ENCODE measurements at places on chromosomes 13 and 19.

GRCh38 chr19:35908010-35908441 is at the start of gene TYROBP:
TYROBP (minus strand) TSS chr19:35908295; CDS start chr19:35908228, 67 bp downstream.
- no peak for DNase-seq

DNA sequence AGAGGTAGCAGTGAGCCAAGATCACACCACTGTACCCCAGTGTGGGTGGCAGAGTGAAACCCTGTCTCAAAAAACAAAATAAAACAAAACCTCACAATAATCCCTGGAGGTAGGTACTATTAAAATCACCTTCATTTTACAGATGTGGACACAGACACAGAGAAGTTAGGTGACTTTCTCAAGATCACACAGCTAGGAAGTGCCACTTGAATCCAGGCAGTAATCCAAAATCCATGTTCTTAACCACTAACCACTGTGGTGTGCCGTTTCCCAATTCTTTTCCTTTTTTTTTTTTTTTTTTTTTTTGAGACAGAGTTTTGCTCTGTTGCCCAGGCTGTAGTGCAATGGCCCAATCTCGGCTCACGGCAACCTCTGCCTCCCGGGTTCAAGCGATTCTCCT is 9.0 kb downstream of the PPP1R14A start:
- no peak for DNase-seq

- DNase-seq, result no peak
These were observed 4.5 kb downstream of the DACH1 start for GRCh38 chr13:71862459-71862943.

- DNase-seq, result no peak
These were observed 47.7 kb downstream of the ZMYM2 start for GRCh38 chr13:20006206-20006605.

GRCh38 chr19:13984875-13985741 is 21.0 kb downstream of the RFX1 start:
- peak; percentile 56 for DNase-seq

- DNase-seq, result no peak
These were observed 37.4 kb downstream of the ERICH4 start for GRCh38 chr19:41480336-41480735.

DNA sequence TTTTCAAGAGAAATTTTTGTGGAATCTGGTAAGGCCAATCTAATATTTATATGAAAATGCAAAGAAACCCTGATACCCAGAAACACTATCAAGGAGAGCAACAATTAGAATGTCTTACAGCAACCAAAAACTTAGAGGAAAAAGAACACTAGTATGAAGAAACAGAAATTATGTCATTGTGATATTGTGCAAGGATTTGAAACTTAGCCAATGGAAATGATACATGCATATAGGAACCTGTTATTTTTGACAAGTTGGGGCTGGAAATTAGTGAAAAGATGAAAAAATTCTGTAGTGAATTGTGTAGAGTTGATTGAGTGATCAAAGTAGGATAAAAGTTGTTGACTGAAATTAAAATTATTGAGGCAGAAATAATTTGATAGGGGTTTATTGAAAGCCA is 792.6 kb upstream of the SLITRK6 start:
- no peak for DNase-seq

- DNase-seq, result no peak
These were observed at the start of gene FXYD1 for GRCh38 chr19:35138305-35138892. FXYD1 (plus strand) TSS chr19:35138824; CDS start chr19:35140080, 1,256 bp downstream.

GRCh38 chr19:54458648-54459281 is 4.8 kb downstream of the LENG9 start:
- no peak for DNase-seq

GRCh38 chr13:80145171-80145690 is 195.7 kb downstream of the SPRY2 start:
- no peak for DNase-seq

GRCh38 chr13:57899096-57899495 is 267.6 kb downstream of the PCDH17 start:
- DNase-seq, result no peak

DNA sequence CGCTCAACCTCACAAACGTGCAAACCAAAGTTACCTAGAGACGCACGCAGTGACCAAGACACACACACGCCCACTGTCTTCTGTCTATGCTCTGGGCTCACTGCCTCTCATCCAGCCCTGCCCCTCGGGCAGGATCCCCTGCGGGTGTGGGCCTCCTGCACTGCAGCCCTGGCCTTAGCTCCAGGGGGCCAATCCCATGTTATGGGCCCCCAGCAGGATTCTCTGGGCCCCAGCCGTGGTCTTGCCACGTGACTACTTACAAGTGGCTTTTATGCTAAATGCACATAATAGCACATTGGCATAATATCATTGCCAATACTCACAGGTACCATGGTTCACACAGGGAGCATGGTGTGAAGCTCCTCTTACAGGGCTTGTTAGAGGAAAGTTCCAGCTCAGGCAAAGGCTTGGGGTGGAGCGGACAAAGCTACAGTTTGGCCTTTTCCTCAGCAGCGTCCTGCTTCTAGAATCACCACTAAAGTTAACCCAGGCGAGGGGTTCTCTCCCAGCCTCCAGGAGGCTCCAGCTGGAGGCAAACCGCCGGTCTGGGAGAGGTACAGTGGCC is 37.4 kb downstream of the CEBPA start:
- no peak for DNase-seq

DNA sequence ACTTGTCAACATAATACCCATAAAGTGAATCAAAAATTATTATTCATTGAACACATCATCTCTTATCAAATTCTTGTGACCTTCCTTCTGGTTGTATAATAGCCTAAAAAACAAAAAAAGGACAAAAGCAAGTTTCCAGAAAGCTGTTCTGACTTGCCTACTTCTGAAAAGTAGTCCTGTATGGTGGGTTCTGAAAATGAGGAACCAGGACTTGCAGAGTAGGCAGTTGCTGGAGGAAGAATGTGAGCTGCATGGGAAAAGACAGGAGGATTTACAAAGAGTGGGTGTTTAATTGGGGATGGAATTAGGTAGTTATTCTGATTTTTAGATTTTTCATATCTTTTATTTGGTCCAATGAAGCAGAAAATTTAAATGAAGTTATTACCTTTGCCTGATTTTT is 56.7 kb downstream of the RCBTB2 start:
- DNase-seq, result no peak

DNA sequence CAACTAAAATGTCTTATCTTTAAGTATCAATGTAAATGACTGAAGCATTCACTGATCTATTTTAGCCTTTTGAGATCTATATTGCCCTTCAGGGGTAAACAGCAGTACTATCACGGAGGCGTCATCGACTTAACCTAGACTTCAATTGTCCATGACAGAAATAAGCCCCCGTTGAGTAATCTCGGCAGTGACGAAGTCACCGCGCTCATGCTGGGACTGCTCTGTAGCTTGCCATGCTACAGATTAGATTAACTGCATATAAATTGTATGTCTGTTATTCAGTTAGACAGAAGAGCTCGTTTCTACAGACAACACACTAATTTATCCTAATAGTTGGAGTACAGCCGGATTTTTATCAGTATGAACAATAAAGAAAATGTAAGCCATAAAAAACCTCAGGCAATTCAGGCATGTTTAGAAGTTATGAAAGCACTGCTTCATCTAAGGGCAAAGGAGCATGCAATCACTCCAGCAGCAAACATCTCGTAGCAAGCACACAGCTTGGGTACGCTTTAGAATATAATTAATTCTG is 56.6 kb downstream of the TUBGCP3 start:
- DNase-seq, result no peak

- DNase-seq, result no peak
These were observed 62.9 kb upstream of the IPO5 start for GRCh38 chr13:97890573-97890972.

DNA sequence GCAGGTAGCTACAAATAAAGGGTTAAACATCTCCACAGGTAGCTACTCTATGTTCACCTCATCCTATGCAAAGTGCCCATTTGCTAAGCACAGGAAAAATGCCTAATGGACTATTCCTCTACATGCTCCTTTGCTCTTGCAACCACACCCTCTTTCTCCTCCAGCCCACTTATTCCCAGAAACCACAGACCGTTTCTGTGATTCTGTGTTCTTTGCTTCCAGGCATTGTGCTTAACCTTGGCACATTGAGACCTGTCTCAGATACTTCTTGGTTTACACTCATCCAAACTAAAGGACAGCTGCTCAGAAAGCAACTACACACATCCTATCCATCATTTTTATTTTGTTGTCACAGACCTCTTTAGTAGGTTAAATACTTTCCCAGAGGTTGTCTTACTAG is 785.0 kb upstream of the MIR17HG start:
- no peak for DNase-seq

- no peak for DNase-seq
These were observed 1.4 kb downstream of the PEPD start for GRCh38 chr19:33520048-33520643.

- DNase-seq, result no peak
These were observed 12.9 kb downstream of the PAK4 start for GRCh38 chr19:39138221-39139211.

GRCh38 chr19:5696196-5697021 is 6.3 kb downstream of the RPL36 start:
- DNase-seq, result no peak

DNA sequence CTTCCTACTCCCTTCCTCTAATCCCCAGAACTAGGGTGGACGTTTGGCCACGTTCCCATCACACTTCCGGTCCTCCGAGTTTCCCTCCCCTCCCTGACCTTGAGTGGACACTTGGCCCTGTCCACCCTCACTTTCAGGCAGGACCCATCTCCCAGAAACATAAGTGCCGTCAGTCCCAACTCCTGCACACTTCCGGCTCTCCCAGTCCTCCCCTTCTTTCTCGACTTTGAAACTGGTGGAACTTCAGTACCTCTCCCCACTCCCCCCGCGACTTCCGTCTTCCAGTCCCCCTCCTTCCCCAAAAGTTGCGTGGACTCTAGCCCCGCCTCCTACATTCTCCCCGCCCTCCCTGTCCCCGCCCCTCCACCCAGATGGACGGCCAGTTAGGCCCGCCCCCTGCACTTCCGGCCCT is 278 bp upstream of the ZNF274 start:
- DNase-seq, result peak; percentile 89

GRCh38 chr13:48590141-48590901 is 57.4 kb upstream of the RCBTB2 start:
- no peak for DNase-seq

- DNase-seq, result no peak
These were observed 28.7 kb downstream of the COL5A3 start for GRCh38 chr19:9981406-9982260.

- DNase-seq, result no peak
These were observed 21.3 kb upstream of the SLC1A5 start for GRCh38 chr19:46809534-46810272.

- no peak for DNase-seq
These were observed 2792.1 kb downstream of the PCDH9 start for GRCh38 chr13:64438084-64438483.

GRCh38 chr13:52810526-52810925 is 37.9 kb downstream of the PCDH8 start:
- DNase-seq, result no peak

DNA sequence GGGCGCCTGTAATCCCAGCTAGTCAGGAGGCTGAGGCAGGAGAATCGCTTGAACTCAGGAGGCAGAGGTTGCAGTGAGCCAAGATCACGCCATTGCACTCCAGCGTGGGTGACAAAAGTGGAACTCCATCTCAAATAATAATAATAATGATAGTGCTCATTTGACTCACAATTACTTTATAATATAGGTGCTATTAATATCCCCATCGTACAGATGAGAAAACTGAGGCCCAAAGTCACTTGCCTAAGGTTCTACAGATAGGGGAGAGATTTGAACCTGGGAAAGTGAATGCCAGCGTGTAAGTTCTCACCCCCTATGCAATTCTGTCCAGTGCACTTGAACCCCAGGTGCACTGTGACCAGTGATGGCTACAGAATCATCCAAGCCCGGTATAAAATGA is 5.9 kb downstream of the GMFG start:
- DNase-seq, result no peak

DNA sequence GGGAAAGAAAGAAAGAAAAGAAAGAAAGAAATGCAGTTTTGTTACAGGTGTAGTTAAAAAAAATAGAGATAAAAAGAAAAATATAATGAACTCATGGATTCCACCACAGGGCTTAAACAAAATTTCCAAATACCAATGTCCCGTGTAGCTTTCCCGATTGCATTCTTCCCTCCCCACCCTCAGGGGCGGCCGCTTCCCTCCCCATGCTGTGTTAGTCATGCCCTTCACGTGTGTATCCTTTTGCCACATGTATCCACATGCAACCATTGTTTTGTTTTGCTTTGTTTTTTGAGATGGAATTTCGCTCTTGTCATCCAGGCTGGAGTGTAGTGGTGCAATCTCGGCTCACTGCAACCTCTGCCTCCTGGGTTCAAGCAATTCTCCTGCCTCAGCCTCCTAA is 3.6 kb upstream of the KMT5C start:
- no peak for DNase-seq

GRCh38 chr19:46221981-46222610 is 7.4 kb upstream of the IGFL1 start:
- DNase-seq, result no peak

DNA sequence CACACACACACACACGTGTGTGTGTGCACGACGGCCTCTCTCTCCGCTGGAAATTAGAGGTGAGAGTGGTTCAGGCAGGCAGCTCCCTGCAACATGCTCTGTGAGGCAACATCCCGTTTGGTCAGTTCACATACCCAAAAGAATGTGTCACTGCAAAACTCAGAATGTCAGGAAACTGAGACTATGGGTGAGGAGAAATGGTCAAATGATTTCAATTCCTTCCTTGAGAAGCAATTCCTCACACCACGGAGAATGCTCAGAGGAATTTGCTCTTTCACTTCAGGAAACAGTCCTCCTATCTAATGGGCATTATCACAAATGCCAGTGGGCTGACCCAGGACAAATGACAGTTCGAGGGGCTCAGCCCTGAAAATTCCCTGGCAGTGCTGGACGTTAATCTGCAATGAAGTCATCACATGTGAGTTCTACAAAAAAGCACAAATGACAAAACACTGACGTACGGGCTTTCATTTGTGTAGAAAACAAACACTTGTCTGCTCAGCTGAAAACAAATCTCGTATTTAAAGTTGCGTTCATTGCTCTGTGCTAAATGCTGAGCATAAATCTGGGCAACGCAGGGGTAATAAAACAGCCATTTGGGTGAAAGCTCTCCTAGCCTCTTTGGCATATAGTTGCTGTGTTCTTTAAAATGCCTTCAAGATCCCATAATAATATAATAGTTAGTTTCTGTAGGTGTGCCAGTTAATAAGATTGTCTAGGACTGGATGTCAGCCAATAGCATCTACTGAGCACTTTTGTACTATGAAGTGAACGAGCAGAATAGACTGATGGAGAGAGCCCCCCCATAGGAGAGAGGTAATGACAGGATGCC is 18.6 kb upstream of the LATS2 start:
- no peak for DNase-seq

- DNase-seq, result no peak
These were observed 47.9 kb upstream of the FLT1 start for GRCh38 chr13:28542804-28543203.

GRCh38 chr13:36175621-36176020 is 38.7 kb downstream of the SOHLH2 start:
- no peak for DNase-seq

DNA sequence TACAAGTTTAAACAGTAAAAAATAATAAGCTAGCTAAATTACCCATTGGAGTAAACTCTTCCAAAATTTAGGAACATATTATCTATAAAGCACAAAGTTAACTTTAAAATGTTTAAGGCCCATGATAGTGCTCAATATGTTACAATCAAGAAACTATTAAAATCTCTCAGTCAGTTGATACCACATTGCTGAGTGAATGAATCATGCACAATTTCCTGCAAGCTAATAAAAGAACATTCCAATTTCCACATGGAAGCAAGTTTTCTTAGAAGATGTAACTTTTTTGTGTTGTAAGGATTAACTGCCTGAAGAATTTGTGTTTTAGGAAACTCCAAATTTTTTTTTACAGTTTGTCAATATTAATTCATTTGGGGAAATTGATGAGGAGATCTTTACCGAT is 666.6 kb downstream of the SLITRK1 start:
- no peak for DNase-seq

- DNase-seq, result no peak
These were observed 30.1 kb downstream of the ZNF557 start for GRCh38 chr19:7099597-7099921.

Measured in natural killer cell (primary cell).